ENCODE measurements at places on chromosomes 16 and 17.

- DNase-seq: no peak
These were observed 4.7 kb upstream of the BCAR1 start for GRCh38 chr16:75256059-75256571.

- peak; percentile 35 for DNase-seq
These were observed 37.9 kb downstream of the LYRM1 start for GRCh38 chr16:20938426-20938825.

DNA sequence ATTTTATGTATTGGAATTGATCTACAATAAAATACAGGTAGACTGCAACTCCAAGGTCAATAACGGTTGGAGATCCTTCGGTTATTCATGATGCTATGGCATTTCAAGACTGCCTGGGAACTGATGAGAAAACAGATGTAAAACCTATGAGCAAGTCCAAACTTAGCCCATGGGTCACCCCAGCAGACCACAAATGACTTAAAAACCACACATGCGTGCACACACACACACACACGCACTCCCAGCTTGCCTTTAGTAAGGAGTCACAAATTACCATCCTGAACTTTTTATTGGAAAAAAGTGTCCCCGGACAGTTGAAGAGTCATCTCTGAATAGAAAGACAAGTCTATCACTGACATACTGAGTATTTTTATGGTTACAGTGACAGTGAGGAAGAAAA, 26.7 kb downstream of the TRIM25 start:
- no peak for DNase-seq

DNA sequence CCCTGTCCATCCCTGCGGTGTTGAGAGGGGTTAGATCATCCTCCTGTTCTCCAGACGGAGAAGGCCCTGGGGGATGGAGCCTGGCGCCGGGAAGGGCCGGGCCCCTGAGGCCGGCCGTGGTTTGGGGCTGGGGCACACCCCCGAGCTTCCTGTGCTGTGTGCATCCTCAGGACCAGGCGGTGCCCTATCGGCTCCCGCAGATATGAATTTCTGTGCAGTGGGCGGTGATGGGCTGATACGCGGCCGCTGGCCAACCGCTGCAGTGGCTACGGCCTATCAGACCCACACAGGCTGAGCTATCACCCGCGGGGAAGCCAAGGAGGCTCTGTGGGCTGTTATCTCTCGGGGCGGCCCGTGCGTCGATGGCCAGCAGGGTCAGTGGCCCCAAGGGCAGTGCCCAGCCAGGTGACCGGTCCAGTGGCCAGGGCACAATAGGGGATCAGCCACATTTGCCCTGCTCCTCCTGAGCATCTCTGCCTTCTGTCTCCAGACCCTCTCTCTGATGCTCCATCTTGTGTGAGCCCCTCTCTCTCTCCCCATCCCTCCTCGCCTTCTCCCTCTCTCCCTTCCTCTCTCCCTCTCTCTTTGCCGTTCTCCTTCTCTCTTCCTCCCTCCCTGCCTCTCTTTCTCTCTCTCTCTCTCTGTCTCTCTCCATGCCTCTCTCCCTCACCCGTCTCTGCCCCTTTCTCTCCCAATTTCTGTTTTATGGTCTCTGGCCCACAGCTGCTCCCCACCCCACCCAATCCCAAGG, 38.7 kb downstream of the ZFPM1 start:
- DNase-seq: no peak

GRCh38 chr17:2867441-2868424, 71.5 kb downstream of the RAP1GAP2 start:
- no peak for DNase-seq

DNA sequence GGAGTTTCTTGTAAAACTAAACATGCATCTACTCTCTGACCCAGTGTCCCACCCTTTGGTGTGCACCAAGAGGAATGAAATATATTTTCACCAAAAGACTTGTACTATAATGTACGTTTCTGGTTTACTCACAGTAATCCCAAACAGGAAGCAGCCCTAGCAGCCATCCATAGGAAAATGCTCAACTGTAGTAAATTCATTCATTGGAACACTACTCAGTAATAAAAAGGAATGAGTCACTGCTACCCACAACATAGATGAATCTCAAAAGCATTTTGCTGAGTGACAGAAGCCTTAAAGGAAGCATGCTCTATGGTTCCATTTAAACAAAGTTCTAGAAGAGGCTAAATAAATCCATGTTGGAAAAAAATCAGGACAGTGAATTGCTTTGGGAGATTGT, 37.6 kb upstream of the DHRS7B start:
- no peak for DNase-seq

- DNase-seq: no peak
These were observed 67.5 kb downstream of the KLHDC4 start for GRCh38 chr16:87698241-87698640.
